Kidney epithelial cell (primary cell): ENCODE measurements at places on chromosomes 4 and X. TPM values are rescaled to one million over a fixed set of nuclear protein-coding genes. Genes with fewer than 3 reads are reported as not detected.
A peak's percentile ranks its signal among the peaks of the same experiment; 100 is the strongest.

DNA sequence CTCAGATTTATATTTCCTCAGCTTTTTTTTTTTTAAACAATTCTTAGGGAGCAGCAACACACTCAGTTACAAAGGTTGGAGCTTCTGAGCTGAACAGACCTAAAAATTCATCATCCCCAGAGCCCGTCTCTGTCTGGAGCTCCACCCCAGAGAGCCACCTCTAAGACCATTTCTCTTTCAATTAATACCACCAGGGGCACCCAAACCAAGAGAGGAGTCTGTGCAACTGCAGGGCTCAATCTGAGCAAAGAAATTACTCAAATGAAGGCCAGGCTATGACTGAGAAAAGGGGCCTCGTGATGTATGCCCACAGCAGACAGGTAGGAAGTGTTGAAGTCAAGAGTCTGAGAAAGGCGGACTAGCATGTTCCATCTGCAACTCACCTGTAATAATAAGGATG is 95.5 kb downstream of the C4orf51 start:
- DNase-seq = no peak

DNA sequence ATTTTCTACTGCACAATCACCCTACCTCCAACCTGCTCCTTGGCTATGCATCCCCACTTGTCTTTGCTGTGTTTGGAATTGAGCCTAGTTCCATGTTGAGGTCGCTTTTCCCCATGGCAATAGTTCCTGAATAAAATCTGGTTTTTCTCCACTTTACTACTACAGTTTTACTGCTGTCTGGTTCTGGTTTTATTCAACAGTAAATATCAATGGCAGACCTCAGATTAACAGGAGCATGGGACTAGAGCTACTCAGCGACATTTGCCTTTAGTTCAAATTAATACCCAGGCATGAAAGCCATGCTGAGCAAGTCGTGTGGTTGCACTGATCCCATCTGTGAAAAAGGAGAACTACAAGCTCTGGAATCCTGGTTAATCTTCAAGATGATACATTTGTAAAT is 460.3 kb downstream of the GRXCR1 start:
- DNase-seq = no peak

DNA sequence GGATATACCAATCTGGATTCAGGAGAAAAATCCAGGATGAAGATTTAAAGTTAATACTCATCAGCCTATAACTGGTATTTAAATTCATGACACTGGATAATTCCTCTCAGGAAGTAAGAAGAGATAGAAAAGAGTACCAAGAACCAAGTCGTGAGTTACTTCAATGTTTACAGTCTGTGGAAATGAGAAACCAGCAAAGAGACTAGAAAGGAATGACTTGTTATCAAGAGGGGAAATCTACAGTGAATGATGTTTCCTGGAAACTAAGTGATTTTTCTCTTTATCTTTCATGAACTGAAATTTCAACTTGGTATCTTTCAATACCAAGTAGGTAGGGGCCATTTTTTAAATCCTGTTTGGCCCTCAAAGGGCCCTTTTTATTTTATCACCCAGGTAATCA is 217.9 kb upstream of the AFF2 start:
- DNase-seq = no peak

GRCh38 chrX:5780821-5781220 is 447.8 kb downstream of the NLGN4X start:
- DNase-seq = no peak

DNA sequence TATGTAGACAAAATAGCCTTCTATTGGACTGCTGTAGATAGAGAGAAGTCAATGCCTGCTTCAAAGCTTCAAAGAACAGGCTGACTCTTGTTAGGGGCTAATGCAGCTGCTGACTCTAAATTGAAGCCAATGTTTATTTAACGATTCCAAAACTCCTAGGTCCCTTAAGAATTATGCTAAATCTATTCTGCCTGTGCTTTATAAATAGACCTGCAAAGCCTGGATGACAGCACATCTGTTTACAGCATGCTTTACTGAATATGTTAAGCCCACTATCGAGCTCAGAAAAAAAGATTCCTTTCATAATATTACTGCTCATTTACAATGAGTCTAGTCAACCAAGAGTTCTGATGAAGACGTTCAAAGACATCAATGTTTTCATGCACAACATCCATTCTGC is 54.8 kb upstream of the RBMXL3 start:
- no peak for DNase-seq

DNA sequence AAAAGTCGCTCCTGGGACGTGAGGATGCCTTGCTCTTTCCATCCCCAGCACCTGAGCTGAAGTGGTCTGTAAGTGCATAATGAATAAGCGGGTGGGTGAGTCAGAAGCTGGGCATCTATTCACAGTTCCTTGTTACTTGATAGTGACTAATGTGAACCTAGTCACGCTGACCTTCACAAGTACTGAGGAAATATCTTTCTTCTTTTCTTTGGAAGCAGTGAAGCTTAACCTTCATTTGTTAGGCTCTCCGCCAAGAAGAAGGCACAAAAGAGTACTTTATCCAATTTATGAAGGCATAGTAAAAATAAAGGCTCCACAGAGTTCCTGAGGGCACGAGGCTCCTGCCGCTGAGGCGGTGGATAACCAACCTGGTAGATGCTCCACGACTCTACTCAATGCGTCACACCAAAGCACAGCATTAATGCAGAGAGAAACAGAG is 475.7 kb upstream of the SLIT2 start:
- peak; percentile 100 for DNase-seq

GRCh38 chr4:153940916-153941315 is 152.0 kb upstream of the SFRP2 start:
- no peak for DNase-seq

The ANOS1 gene
- total RNA-seq = 7.0 and 9.0 TPM in 2 replicates

The ENAM gene
- under 0.01 and 0.21 TPM in 2 replicates for total RNA-seq
